ENCODE measurements at places on chromosomes 16 and 17.
A peak's percentile ranks its signal among the peaks of the same experiment; 100 is the strongest.

- no peak for DNase-seq
These were observed 33.8 kb upstream of the USP43 start for GRCh38 chr17:9611557-9611956.

DNA sequence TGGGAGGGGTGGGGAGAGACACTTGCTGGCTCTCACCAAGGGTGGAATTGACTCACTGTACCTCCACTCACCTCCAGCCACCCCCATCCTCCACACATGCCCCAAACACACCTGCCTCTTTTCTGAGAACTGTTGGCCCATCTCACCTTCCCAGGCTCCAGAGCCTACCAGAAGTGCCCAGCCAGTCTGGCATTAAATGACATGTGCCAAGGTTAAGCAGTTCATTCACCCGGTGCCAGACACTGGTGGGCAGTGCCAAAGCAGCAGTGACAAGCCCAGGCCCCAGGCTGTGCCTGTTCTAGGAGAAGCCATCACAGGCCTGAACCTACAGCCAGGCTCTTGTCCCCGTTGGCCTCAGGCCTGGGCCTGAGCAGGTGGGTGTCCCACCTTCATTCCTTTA, 11.2 kb downstream of the MVP start:
- no peak for DNase-seq

- no peak for DNase-seq
These were observed 1.9 kb downstream of the PHF23 start for GRCh38 chr17:7237266-7237760.

- no peak for DNase-seq
These were observed 39.8 kb downstream of the C17orf67 start for GRCh38 chr17:56793957-56794356.

DNA sequence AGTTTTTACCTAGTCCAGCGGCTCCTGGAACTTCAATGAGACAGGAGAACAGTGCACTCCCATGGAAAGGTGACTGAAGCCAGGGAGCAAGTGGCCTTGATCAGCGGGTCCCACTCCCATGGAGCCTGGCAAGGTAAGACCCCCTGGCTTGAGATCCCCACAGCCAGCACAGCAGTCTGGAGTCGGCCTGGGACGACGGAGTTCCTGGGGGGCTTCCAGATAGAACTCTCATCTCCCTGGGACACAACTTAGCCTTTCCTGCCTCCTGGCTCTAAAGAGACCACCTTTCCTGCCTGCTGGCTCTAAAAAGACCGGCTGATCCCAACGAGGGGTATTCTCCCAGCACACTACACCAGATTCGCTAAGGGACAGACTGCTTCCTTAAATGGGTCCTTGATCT, 1279.0 kb upstream of the GOT2 start:
- DNase-seq = no peak

GRCh38 chr16:53417011-53417410, 17.3 kb upstream of the RBL2 start:
- no peak for DNase-seq

DNA sequence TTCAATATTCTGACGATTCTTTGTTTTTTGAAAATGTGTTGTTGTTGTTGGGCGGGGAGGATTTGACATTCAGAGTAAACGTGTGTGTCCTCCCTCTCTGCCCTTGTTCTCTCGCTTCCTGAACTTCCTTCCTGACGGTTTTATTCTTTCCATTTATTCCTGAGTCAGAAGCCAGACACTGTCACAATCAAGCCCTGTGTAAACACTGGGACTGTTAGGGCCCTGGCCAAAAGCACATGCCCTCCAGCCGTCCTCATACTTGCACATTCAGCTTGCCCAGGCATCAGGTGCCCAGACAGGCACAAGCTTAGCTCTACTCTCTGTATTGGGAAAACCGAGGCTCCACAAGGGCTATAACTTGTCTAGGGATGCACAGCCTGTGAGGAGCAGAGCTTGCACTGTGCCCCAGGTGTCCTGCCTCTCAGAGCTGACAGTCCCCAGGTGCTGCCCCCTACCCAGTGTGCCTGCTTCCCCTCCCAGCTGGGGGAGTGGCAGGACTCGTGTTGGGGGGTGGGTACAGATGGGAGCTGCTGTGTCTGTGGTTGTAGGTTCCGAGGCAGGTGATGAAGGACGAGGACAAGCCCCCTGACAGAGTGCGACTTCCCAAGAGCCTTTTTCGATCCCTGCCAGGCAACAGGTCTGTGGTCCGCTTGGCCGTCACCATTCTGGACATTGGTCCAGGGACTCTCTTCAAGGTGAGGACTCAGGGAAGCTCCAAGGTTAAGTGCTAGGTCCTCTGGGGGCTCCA, 9.7 kb downstream of the ADGRG3 start:
- DNase-seq = no peak

- no peak for DNase-seq
These were observed 3.6 kb upstream of the ZMYND15 start for GRCh38 chr17:4735876-4736651.

GRCh38 chr16:89422527-89422904, 67.8 kb downstream of the ANKRD11 start:
- DNase-seq = peak; percentile 21

DNA sequence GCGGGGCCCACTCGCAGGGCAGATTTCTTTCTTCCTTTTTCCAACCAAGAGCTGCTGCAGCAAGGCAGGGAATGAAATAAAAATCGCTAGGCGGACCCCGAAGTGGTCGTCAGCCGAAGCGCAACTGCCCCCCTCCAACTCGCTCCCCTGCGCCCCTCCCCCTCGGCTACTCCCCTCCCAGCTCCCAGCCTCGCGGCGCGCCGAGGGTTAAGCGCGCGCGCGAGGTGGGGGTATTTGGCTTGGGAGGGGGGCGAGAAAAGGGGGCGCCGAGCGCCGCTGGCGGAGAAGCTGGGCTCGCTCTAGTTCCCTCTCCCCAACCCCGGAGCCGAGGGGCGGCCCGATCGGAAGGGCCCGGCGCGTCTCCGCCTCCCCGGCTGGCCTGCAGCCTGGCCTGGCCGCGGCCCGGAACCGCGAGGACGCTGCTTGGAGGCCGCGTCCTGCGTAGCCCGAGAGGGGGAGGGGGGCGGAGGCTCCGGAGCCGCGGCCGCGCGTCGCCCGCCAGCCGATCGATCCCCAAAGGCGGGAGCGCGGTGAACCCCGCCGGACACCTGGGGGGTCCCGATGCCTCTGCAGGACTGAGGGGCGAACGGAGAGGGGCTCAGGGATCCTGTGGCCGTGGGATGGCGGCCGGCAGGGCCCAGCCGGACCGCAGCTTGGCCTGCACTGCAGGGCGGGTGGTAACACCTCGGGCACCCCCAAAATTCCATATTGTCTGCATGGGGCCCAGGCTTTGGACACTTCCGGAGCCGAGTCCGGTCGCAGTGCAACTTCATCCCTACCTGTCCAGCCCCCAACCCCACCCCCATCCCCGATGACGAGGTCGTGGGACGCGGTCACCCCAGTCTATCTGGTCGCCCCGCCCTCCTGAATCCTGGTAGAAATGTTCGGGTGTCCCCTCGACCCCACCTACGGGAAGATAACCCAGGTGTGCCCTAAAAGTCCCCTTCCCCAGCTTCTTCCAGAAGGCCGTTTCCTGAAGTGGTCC, 4.9 kb upstream of the CBX4 start:
- no peak for DNase-seq

- DNase-seq = no peak
These were observed 1.5 kb downstream of the THOC6 start for GRCh38 chr16:3025032-3026002.

DNA sequence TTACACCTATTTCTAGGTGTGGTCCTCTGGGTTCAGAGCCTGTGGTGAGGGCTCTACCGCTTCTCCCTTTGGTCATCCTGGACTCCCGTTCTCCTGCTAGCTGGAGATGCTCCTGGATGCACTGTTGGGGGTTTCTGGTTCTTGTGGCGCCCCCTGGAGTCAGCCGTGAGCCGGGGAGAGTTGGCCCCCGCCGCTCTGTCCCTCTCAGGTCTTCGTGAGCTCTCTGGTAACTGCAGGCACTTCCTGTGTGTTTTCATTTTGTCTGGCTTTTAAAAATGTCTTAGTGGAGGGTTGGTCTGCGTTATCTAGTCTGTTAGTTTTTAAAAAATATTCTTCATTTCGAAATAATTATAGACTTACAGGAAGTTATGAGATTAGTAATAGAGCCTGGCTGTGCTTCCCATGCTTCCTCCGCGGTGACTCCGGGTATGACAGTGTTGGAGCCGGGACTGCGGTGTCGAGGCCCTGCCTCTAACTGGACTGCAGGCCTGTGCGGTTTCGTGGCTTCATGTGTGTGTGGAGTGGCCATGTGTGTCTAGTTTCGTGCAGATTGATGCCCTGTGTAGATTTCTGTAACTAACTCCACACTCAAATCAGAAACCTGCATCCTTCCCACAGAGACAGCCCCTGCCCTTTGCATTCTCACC, 78.0 kb upstream of the ZNF750 start:
- peak; percentile 15 for DNase-seq

DNA sequence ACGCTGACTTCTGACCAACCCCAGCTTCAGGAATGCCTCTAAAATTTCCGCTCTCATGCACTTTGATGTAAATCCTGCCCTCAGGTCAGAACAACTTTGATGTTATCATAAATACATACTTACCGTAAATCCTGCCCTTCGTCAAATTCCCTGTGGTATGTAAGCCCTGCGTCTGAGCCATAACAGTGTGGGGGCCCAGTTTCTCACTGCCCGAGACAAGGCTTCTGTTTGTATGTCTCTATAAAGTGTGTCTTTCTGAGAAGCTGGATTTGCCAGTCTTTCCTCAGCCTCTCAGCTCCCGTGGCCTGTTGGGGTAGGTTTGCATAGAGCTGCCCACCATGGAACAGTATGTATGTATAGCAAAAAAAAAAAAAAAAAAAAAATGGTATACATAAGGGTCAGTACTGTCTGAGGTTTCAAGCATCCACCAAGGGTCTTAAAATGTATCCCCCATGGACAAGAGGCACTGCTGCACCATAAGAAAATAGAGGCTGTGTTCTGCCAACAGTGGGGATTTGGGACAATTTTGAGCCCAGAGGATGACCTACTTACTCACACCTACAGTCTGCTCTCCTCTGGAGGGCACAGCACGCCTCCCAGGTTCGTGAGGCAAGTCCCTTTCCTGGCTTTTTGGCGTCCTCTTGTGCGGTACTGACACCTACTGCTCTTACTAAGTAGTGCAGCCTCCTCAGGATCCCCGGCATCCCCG, 17.5 kb downstream of the PRMT7 start:
- DNase-seq = peak; percentile 61

GRCh38 chr17:12737740-12738469, 51.4 kb upstream of the ARHGAP44 start:
- DNase-seq = no peak

- DNase-seq = no peak
These were observed 5.9 kb upstream of the MAP2K3 start for GRCh38 chr17:21278450-21279197.

DNA sequence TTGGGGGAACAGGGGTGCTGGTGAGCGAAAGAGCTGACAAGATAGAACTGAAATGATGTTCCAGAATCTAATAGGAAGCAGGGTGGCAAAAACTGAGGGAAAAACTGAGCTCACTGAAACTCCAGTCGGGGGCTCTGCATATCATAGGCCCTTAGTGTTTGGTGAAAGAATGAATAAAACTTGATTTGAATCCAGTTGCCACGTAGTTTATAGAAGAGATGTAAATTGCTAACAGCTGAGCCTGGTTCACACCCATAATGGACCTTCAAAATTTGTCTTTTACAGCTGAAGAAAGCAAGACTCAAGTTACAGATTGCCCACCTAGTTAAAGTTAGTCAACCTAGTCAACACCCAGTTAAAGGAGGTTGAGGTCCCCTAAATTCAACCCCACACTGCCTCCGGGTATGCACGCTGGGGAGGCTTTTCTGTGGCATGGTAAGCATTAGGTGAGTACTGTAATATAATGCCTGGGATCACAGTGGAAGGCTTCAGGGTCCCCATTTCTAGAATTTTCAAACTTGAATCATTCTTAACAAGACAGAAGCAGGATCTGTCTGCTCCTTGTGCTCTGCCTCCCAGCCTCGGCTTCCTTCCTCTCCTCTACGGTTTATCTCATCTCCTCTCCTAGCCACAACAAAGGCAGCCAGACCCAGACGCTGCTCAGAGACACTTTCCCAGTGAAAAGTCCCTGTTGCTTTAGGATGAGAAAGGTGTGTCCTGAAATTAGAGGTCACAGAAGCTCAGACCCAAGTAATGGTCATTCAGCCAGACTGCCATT, 26.9 kb upstream of the SUPT4H1 start:
- DNase-seq = no peak

- no peak for DNase-seq
These were observed 53.6 kb upstream of the TBX2 start for GRCh38 chr17:61345825-61346666.

DNA sequence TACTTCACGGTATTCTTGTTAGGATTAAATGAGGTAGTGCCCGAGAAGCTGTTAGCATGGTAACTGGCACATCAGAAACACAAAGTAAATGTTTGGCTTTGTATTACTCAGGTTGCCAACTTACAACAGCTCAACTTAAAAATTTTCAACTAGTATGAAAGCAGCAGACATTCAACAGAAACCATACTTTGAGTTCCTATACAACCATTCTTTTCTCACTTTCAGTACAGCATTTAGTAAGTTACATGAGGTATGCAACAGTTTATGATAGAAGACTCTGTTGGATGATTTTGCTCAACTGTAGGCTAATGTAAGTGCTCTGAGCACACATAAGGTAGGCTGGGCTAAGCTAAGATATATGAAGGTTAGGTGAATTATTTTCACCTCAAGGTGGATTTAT, 7.7 kb downstream of the CENPN start:
- no peak for DNase-seq

DNA sequence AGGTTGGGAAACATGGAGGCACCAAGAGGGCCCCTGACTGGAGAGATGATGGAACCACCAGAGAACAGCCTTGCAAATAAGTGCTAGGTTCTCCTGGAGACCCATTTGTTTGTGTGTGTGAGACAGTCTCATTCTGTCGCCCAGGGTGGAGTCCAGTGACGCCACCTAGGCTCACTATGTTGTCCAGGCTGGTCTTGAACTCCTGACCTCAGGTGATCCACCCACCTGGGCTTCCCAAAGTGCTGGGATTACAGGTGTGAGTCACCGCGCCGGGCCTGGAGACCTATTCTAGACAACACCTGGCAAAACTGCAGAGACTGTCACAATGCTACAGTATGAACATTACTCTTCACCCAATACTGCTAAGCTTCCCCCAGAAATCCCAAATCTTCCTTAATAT, 1.5 kb downstream of the NPLOC4 start:
- DNase-seq = no peak

DNA sequence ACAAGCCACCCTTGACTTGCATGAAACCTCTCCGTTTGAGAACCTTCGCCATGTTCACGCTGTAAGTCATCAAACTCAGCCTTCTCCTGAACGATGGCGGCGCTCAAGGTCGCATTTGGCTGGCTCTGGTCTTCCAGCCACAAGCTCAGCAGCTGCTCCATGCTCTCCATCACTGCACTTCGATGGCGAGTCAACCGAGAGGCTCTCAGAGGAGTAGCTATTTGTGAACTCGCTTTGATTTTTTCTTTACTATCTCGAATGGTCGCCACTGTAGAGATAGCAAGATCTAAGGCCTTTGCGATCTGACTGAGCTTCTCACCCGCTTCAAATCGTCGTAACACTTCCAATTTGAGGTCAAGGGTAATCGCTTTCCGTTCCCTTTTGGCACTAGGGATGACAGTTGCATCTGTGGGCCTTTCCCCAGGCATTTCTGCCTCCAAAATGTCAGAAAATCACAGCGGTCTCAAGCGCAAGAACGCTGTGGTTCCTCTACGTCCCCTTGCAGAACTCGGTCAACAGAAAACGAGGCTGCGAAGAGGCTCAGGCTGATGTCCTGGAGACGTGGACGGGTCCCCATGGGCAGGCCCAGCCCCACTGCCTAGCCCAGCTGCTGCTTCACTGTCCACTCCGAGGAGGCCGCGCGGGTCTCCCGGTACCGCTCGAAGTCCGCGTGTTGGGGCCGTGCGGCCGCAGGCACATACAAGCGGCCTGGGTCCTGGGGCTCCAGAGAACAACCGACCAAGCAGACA, 23.1 kb downstream of the DEF8 start:
- no peak for DNase-seq

GRCh38 chr17:4246674-4247073, 17.1 kb downstream of the ANKFY1 start:
- DNase-seq = no peak
